ENCODE measurements at places on chromosomes 16 and 17. TPM values are rescaled to one million over a fixed set of nuclear protein-coding genes. Genes with fewer than 3 reads are reported as not detected.

Gene NEK8
- total RNA-seq: 13.5 TPM

Gene PPM1D
- 7.8 TPM for total RNA-seq

Gene ZMYND15
- 0.32 TPM for total RNA-seq

DNA sequence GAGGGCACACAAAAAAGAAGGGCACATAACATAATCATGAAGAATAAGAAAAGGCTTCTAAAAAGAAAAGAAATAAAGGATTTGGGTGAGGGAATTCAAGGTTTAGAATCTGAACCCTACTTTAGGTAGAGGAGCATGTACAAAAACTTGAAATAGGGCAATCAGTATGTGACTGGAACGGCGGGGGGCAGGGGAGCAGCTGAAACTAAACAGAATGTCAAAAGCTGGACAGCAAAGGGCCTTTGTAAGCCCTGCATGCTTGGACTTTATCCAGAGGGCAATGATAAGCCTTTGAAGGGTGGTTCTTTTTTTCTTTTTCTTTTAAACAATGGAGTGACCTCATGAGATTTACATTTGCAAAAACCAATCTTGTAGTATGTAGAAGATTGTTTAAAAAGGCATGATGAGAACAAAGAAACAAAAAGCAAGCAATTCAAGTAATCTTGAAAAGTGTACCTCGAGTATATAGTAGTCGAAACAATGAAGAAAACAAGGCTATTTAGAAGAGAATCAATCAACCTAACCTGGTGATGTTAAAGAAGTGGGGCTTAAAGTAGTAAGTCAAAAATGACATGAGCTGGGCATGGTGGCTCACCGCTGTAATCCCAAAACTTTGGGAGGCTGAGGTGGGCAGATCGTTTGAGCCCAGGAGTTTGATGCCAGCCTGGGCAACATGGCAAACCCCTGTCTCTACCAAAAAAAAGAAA, 46.7 kb upstream of the ANKFY1 start:
- DNase-seq: peak; percentile 15

DNA sequence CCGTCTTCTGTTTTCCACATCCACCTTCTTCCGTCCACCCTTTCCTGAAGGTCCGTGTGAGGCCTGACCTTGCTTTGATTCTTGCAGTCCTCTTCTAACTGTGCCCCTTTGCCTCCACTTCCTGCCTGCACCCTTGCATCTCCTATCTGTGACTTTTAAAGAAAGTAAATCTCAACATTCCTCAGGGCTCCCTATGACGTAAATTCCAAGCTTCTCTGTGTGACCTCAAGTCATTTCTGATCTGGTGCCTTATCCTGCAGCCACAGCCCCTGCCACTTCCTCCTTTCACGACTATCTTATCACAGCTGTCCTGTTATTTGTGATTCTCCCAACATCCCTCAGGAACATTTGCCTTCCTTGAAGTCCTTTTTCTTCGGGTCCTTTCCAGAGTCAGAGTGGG, 520.5 kb downstream of the CDH13 start:
- no peak for DNase-seq

- DNase-seq: no peak
These were observed 1102.7 kb upstream of the EEF2KMT start for GRCh38 chr16:6200271-6200670.

DNA sequence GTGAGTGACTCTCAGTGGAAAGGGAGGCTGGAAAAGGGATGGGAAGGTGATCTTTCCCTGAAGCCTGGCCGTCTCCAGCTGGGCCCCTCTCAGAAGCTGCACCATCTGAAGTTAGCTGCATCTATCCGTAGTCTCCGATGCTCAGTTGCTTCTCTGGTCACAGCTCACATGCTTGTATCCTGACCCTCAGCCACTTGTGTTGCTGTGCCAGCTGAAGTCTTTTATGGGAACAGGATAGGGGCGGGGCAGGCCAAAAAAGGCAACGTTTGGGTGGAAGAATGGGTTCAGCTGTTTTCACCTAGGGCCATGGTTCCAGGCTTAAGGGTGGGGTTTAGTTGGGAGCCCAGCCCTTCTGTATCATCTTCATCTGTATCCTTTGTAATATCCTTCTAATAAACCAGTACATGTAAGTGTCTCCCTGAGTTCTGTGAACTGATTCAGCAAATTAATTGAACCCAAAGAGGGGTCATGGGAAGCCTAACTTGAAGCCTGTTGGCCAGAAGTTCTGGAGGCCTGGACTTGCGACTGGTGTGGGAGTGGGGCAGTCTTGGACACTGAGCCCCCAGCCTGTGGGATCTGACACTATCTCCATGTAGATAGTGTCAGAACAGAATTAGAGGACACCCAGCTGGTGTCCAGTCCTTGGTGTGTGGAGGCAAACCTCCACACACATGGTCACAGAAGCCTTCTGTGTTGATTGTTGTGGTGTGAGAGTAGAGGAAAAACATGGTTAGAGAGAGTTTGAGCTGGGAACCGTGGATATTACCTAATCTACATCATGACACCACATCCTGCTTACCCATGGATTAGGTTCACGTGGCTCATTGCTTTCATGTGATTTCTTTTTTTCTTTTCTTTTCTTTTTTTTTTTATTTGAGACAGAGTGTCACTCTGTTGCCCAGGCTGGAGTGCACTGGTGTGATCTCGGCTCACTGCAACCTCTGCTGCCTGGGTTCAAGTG, 49.3 kb upstream of the FBXO47 start:
- peak; percentile 41 for DNase-seq

- no peak for DNase-seq
These were observed 8.7 kb upstream of the FLYWCH2 start for GRCh38 chr16:2874032-2874911.

DNA sequence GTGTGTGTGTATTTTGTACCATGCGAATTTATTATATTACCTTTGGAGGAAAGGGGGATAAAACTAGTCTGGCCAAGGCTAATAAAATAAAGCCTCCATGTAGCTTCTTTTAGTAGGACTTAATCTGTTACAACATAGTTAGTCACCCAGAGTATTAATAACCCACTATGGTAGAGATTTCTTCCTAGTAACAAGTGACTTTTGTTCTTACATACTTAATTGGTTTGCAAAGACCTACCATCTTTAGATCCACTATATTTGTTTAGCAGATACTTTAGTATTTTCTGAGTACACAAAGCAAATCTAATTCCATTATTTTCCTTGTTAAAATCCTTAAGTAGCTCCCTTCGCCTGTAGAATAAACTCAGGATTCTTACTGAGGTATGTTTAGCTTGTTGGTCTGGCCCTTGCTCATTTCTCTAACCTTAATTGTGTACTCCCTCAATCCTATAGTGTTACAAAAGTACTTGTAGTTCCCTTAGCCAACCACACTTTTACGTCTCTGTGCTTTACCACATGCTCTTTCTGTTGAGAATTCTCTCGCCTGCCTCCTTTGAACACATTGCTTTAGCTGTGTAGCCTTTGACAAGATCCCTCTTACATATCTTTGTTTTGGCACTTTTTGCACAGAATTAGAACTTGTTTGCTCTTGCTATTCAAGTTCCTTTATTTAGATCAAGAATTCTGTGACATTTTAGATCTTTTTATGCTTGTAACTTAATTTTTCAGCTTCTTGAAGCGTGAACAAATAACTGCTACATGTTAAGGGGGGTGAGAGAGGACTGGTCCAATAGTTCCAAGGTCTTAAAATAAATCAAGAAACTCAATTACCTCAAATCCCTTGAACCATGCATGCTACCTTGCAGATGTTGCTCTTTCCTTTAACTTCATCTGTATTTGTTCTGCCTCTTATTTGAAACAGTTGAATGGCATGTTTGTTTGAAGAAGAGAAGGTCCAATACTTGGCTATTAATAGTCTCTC, 23.8 kb downstream of the CLTC start:
- DNase-seq: peak; percentile 80

All from GM23248 (cell line).